ENCODE measurements at places on chromosomes 6 and 20. TPM values are rescaled to one million over a fixed set of nuclear protein-coding genes. Genes with fewer than 3 reads are reported as not detected.
A peak's percentile ranks its signal among the peaks of the same experiment; 100 is the strongest.

MAFB gene
- not detected for total RNA-seq

- H3K4me1 ChIP-seq = peaks cover 42% of the 10 kb centered on the region
- H3K27me3 ChIP-seq = no peaks in the 10 kb centered on the region
- peaks cover 40% of the 10 kb centered on the region for H3K36me3 ChIP-seq
- H3K27ac ChIP-seq = peak overlapping the region; percentile 69
- peak; percentile 70 for DNase-seq
- H3K4me3 ChIP-seq = peak overlapping the region; percentile 62
These were observed 125.4 kb downstream of the HIVEP1 start for GRCh38 chr6:12137480-12137879.

- peaks cover 30% of the 10 kb centered on the region for H3K36me3 ChIP-seq
- H3K4me1 ChIP-seq = peaks cover 49% of the 10 kb centered on the region
- H3K27me3 ChIP-seq = peaks cover 11% of the 10 kb centered on the region
- DNase-seq = no peak
- no peak overlapping the region for H3K4me3 ChIP-seq
These were observed 8.3 kb downstream of the NTSR1 start for GRCh38 chr20:62716941-62717310.

MTCH1 gene
- total RNA-seq = 262 TPM

- H3K4me1 ChIP-seq = no peaks in the 10 kb centered on the region
- no peak overlapping the region for H3K4me3 ChIP-seq
- H3K27ac ChIP-seq = no peak overlapping the region
- no peaks in the 10 kb centered on the region for H3K27me3 ChIP-seq
These were observed 291.7 kb upstream of the SPTLC3 start for GRCh38 chr20:12717061-12717460.

MAD2L1BP gene
- total RNA-seq = 26.0 TPM

EPHA7 gene
- total RNA-seq = not detected

Data from HFFc6 (cell line).